NCI-H2081 treated with DMSO at 0.1 percent for 48 hours (cell line): ENCODE measurements at places on chromosomes 3 and 15.
A peak's percentile ranks its signal among the peaks of the same experiment; 100 is the strongest.

DNA sequence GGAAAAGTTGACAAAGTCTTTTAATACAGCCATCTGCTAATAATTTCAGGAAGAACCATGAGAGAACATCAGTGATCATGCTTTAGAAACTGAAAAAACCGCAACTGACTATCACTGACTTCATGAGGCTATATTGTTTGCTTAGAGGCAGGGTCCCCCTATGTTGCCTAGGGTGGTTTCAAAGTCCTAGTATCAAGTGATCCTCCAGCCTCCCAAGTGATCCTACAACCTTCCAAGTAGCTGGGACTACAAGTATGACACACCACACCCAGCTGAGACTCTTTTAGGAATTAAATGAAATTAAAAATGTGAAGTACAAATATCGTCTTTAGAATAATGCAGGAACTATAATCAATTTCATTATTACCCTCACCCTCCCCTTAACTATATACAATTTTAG lies 58.3 kb upstream of the CSPG5 start:
- no peak for DNase-seq

DNA sequence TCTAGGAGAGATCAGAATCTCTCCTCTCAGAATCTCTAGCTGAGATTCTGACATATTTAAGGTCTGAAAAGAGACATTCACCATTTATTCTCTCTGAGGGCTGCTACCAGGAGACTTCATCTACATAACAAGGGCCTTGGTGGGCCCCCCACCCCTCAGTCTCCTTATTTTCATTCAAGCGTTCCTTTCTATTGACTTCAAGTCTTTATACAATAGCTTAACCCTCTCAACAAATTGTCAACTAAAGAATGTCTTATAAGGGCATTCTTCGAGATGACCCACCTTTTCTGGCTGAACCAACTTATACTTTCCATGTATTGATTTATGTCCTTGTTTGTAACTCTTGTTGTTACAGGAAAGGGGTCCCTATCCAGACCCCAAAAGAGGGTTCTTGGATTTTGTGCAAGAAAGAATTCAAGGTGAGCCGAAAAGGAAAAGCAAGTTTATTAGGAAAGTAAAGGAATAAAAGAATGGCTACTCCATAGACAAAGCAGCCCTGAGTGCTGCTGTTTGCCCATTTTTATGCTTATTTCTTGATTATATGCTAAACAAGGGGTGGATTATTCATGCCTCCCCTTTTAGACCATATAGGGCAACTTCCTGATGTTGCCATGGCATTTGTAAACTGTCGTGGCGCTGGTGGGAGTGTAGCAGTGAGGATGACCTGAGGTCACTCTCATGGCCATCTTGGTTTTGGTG lies 209.5 kb upstream of the ALCAM start:
- DNase-seq, result no peak

- no peak for DNase-seq
Observed at GRCh38 chr3:27559835-27560234, 75.7 kb upstream of the SLC4A7 start.

DNA sequence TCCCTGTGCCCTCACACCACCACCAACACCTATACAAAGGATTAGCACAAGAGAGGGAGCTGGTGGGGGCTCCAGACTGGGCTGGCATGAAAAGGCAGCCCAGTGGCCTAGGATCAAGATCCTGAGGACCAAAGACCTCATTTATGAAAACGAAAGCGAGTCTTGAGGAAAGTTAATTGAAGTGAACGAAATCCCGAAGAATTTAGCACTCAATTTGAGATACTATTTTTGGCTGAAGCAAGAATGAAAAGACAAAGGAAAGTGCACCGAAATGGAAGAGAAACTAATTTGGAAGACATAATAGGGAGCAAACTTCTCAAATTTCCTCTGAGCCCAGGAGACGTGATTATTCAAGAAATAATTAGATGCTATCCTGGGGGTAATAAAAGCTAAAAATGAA lies 68.7 kb upstream of the SLC6A11 start:
- no peak for DNase-seq

DNA sequence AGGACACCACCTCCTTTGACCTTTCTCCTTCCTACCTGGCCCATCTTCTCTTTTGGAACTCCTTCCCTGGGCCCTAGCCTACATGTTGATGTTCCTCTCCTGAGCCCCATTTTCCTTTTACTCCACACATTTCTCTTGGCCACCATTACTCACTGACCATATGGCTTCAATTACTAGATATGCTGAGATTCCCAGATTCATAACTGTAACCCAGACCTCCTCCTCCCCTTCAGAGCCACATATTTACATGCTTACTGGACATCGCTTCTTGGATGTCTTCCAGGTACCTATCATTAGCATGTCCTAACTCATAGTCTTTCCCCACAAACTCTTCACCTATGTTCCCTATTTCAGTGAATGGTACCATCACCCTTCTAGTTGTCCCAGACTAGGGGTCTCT lies 24.4 kb upstream of the TRIM59 start:
- no peak for DNase-seq

DNA sequence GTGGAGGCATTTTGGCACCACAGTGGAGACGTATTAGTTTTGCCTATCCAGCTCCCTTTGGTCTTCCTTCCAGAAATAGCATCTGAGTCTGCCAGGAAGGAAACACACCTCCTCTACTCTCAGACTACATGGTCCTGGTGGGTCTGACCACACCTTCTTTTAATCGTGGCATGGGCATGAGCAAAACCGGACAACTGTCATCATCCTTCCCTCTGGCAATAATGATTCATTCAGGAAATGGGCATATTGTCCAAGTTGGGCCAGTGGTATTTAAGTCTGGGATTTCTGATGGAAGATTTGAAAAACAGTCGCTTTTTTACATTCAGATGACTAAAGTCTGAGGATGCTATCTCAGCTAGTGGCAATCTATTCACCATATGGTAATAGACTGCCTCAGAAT lies 601.0 kb upstream of the ADAMTS9 start:
- no peak for DNase-seq

GRCh38 chr3:105040026-105040622 lies 326.6 kb upstream of the ALCAM start:
- DNase-seq, result no peak

- no peak for DNase-seq
Observed at GRCh38 chr3:33746416-33747116, 28.5 kb upstream of the CLASP2 start.

DNA sequence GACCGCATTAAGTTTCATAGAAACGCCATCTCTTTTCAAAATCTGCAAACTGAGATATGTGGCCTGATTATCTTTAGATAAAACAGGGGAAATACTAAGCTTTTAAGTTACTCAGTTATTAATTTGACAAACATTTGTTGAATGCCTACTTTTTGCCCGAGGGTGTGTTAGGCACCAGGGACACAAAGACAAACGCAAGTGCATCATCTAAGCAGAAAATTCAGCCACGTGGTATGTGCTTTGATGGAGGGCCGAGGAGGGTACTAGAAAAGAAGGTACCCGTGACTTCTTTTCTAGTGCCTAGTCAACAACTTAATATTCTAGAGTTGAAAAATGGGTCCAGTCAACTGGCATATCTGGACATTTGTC lies 594.3 kb downstream of the MAGI1 start:
- no peak for DNase-seq

- no peak for DNase-seq
Observed at GRCh38 chr3:27046351-27046750, 322.8 kb downstream of the NEK10 start.

- no peak for DNase-seq
Observed at GRCh38 chr3:16789344-16790120, 95.2 kb upstream of the PLCL2 start.

DNA sequence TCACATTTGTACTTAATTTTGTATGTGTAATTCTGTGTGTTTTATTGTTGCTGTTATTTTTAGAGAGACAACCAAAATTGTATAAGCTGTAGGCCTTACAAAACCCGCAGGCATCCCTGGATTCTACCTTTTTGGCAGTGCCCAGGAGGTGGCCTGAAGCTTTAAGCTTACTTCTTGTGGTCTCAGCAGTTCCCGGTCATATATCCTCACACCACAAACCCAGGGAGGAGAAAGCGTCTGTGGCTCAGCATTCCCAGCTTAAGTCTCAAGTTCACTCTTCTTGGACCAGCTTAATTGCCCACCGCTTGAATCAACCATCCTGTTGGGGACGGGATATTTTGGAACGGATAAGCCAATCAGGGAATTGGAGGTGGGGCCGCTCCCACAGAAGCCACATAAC lies 36.7 kb downstream of the C2CD4A start:
- no peak for DNase-seq

GRCh38 chr3:104101736-104102135 lies 1265.0 kb upstream of the ALCAM start:
- no peak for DNase-seq

- no peak for DNase-seq
Observed at GRCh38 chr15:85988741-85989140, 90.9 kb upstream of the AGBL1 start.

- DNase-seq, result no peak
Observed at GRCh38 chr3:8517487-8517886, 15.9 kb downstream of the LMCD1 start.

GRCh38 chr15:23648920-23649515 lies 1.4 kb upstream of the MAGEL2 start:
- DNase-seq, result no peak

DNA sequence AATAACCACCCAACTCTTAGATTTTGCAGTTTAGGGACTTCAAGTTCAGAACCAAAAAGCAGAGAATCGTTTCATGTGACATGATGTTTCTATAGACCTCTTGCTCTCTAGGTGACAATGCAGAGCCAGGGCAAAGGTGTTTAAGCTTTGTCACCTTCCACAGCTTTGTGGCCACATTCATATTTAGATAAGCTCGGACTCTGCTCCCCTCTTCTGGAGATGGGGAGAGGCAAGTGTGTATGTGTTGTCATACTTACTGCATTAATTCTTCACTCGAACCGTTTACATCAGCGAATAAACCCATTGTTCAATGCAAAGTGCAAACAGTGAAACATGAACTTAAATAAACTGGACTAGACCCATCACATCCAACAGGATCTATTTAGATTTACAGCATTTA lies 33.2 kb downstream of the ST3GAL6 start:
- no peak for DNase-seq

- no peak for DNase-seq
Observed at GRCh38 chr15:42461261-42461660, 29.7 kb downstream of the ZNF106 start.

DNA sequence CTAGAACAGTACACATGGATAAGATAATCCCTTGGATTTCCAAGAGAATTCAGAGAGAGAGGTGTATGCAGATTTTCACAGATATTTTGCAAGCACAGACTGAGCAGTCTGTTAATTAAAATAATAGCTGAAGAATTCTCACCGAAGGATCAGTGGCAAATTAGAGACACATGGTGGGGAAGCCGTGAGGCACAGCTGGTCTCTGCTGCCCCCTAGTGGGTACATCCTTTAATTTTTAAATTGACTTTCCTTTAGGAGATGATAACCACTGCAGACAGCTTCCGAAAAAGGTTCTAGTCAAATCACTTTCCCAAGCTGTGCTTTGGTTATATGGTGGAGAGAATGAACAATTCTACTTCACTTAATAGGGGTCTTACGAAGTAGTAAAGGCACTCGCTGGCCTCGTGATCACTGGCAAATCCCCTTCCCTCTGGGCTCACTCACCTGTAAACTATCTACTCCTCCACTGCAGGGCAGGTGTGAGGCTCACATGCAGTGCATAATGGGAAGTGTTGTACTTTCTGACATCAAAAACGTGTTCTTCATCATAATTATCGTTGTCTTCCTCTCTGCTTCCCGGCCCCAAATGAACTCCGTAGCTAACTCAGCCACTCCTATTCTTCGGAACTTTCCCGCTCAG lies 19.5 kb downstream of the MESD start:
- peak; percentile 37 for DNase-seq

GRCh38 chr3:184443831-184444230 lies 64.0 kb downstream of the CHRD start:
- no peak for DNase-seq

DNA sequence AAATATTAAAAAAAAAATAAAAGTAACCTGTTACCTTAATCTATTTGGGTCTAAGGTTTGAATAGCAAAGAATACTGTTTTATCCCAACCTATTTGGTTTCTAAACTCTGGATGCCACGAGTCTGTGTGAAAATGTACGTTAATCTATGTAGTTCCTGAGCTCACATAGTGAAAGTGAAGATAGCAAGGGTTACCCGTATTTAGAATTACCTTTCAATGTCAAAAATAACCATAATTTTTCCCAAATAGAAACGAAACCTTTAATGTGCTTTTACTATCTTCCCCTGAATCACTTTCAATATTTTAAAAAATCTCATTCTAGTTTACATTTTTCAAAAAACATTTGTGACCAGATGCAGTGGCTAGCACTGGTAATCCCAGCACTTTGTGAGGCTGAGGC lies 5.8 kb upstream of the USP50 start:
- no peak for DNase-seq

DNA sequence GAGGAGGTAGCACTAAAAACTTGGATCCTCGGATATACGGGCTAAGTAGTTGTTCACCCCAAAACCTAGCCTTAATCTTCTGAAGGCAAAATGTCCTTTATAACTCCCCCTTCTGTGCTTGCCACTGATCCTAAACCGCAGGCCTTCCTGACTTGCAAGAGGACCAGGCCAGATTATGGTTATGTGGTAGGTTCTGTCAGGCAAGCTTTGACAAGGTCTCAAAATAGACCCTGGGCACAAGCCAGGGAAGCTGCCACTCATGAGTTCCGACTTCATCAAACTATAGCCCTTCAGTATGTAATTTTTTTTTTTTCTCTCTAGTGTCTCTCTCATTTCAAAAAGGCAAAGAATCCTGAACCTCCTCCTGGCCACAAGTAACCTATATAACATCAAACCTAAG lies 3.2 kb downstream of the LRRFIP2 start:
- no peak for DNase-seq

- no peak for DNase-seq
Observed at GRCh38 chr3:71307991-71308697, 275.4 kb downstream of the FOXP1 start.

DNA sequence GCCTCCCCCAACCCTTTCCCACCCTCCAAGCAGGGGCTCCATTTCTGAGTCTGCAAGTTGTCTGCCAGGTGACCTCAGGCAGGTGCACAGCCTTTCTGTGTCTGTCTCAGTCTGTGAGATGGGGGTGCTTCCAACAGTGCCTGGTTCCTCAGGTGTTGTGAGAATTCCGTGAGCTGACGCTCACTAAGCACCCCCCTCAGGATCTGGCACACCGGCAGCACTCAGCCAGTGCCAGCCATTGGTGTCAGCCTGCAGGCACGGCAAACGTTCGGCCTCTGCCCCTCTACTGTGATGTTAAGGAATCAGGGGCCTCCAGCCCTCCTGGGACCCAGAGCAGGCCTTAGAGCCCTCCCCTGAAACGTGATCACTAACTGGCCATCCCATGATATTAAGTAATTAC lies 2.4 kb downstream of the KLF15 start:
- no peak for DNase-seq
